CD4-positive, CD25-positive, alpha-beta regulatory T cell (primary cell): ENCODE measurements at places on chromosomes 1 and 21.

DNA sequence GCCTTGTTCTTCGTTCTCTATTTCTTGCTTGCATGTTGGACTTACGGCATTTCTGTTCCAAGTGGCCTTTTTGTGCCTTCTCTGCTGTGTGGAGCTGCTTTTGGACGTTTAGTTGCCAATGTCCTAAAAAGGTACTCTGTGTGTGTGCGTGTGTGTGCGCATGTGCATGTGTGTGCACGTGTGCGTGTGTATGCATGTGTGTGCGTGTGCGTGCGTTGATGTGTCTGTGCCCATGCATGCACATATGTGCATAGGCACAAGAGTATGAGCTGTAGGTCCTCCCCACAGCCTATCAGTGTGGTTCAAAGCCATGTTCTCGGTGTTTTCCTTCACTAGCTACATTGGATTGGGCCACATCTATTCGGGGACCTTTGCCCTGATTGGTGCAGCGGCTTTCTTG, 13.7 kb downstream of the NPPA start:
- H3K27me3 ChIP-seq = no peaks in the 10 kb centered on the region
- H3K4me1 ChIP-seq = no peaks in the 10 kb centered on the region
- H3K36me3 ChIP-seq = peaks cover 60% of the 10 kb centered on the region
- DNase-seq = no peak

DNA sequence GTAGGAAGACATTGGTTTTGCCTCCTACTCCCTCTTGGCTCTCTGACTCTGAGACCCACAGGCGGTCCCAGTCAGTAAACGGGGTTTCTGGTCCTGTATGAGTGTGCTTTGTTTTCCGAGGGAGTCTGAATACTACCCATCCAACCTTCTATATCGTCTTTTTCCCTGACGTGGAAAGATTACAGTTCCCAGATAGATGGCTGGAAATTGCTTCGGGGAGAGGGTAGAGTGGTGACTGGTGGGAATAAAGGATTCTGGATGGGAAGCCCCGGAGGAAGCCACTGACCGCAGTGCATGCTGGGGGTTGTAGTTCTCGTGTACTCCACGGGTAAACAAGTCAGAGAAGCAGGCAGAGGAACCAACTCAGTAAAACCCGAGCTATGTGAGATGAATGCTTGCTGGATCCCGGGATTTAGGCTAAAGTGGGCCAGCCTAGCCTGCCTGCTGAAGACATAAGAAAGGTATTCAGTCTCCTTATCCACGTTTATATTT, 66.2 kb upstream of the IRF2BP2 start:
- DNase-seq = peak; percentile 37
- H3K4me1 ChIP-seq = no peaks in the 10 kb centered on the region
- H3K36me3 ChIP-seq = no peaks in the 10 kb centered on the region
- H3K27me3 ChIP-seq = peaks cover 7% of the 10 kb centered on the region
- no peak overlapping the region for H3K27ac ChIP-seq
- peak overlapping the region; percentile 80 for H3K4me3 ChIP-seq

DNA sequence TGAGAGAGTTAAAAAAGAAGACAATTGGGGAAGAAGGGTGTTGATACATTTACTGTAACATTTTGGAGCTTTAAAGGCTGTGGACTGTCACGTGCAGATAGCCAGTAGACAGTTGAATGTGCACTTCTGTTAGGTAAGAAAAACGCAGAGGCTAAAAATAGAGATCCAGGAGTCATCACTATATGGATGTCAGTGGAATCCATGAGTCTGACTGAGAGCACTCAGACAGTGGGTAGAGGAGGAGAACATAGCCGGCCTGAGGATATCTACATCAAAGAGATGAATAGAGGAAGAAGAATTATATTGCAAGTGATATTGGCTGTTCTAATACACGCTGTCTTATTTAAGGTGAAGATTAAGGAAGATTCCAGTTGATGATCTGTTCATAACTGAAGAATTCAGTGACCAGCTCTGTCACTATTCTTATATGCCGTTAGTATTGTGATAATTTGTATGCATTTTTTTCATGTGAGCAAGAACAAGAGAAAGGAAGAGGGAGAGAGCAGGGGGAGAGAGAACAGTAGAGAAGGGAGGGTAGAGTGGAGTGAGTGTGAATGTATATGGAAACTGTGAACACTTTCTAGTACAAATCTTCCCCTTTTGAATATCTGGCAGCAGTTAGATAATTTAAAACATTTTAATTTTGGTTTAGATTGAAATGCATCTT, 344.8 kb downstream of the CHRM3 start:
- no peak overlapping the region for H3K27ac ChIP-seq
- DNase-seq = no peak

GRCh38 chr1:109691759-109692158, 4.1 kb downstream of the GSTM1 start:
- no peaks in the 10 kb centered on the region for H3K27me3 ChIP-seq
- H3K4me1 ChIP-seq = no peaks in the 10 kb centered on the region
- no peak for DNase-seq
- no peak overlapping the region for H3K27ac ChIP-seq
- H3K4me3 ChIP-seq = no peak overlapping the region
- H3K36me3 ChIP-seq = no peaks in the 10 kb centered on the region

- H3K36me3 ChIP-seq = peaks cover 17% of the 10 kb centered on the region
- peak overlapping the region; percentile 54 for H3K4me3 ChIP-seq
These were observed 9.8 kb downstream of the ABCG1 start for GRCh38 chr21:42228709-42229220.

- H3K27ac ChIP-seq = no peak overlapping the region
- no peak overlapping the region for H3K4me3 ChIP-seq
- no peaks in the 10 kb centered on the region for H3K27me3 ChIP-seq
- no peaks in the 10 kb centered on the region for H3K36me3 ChIP-seq
- DNase-seq = no peak
These were observed 660.7 kb downstream of the LMO4 start for GRCh38 chr1:87989346-87989745.

GRCh38 chr21:42852925-42853570, 26.3 kb downstream of the WDR4 start:
- H3K4me3 ChIP-seq = no peak overlapping the region
- no peak for DNase-seq
- no peaks in the 10 kb centered on the region for H3K4me1 ChIP-seq
- peaks cover 58% of the 10 kb centered on the region for H3K36me3 ChIP-seq
- H3K27me3 ChIP-seq = no peaks in the 10 kb centered on the region
- no peak overlapping the region for H3K27ac ChIP-seq

DNA sequence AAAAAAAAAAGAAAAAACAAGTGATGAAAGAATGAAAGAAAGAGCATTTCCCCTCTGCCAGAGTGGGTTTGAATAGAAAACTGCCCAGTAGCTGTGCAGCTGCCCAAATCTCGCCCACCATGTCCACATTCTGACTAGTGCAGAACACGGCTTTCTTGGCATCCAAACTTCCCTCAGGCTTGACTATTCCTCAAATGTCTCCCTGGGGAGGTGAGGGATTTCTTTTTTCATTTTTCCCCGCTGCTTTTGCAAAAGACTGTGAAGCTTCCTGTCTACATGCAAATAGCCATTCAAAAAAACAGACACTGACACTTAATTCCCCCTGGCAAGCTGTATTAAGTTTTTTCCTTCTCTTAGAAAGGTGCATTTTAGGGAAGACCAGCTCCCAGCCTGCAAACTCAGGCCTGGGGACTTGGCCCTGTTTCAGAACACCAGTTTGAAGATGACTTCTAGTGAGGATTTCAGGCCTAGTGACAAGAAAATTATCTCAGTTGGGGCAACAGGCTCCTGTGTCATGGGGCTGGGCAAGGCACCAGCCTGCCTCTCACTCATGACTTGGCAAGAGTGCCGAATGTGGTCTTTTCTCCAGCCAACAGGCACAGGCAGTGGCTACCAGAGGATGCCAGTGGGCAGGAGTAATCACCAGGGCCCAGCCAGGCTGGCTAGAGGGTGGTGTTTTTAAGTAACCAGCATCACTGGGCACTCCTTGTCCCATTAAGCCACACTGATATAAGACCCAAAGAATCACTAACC, 178.1 kb upstream of the NFIA start:
- H3K4me1 ChIP-seq = no peaks in the 10 kb centered on the region
- no peak overlapping the region for H3K4me3 ChIP-seq
- no peaks in the 10 kb centered on the region for H3K36me3 ChIP-seq
- H3K27me3 ChIP-seq = no peaks in the 10 kb centered on the region
- no peak for DNase-seq
- no peak overlapping the region for H3K27ac ChIP-seq

GRCh38 chr1:88462488-88463261, 221.4 kb upstream of the PKN2 start:
- peaks cover 11% of the 10 kb centered on the region for H3K27me3 ChIP-seq
- DNase-seq = no peak
- H3K27ac ChIP-seq = no peak overlapping the region

DNA sequence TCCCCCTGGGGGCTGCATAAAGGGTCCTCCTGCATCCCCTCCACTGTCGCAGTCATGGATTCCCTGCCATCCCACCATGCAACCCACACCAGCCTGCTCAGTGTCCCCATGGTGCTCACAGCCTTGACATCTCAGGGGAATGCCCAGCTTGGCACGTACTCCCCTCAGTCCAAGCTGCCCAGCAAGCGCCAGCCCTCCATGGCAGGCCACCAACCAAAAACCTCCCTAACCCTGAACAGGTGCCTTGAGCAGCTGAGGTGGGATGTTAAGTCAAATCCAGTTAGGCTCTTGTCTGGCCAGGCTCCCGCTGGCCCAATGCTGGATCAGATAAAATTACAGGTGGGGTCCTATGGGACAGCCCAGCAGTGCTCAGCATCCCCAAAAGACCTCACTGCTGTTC, 341 bp downstream of the VTCN1 start:
- no peak overlapping the region for H3K27ac ChIP-seq
- H3K27me3 ChIP-seq = peaks cover 4% of the 10 kb centered on the region
- H3K36me3 ChIP-seq = no peaks in the 10 kb centered on the region
- DNase-seq = no peak

GRCh38 chr1:221712776-221713431, 29.0 kb downstream of the DUSP10 start:
- peak overlapping the region; percentile 95 for H3K27ac ChIP-seq
- peaks cover 98% of the 10 kb centered on the region for H3K4me1 ChIP-seq
- H3K27me3 ChIP-seq = no peaks in the 10 kb centered on the region
- peak overlapping the region; percentile 67 for H3K4me3 ChIP-seq
- DNase-seq = peak; percentile 93

GRCh38 chr1:226590614-226591013, 42.0 kb downstream of the STUM start:
- no peaks in the 10 kb centered on the region for H3K36me3 ChIP-seq
- no peak overlapping the region for H3K27ac ChIP-seq
- no peaks in the 10 kb centered on the region for H3K4me1 ChIP-seq
- no peaks in the 10 kb centered on the region for H3K27me3 ChIP-seq

GRCh38 chr1:222769971-222770620, 33.1 kb downstream of the FAM177B start:
- H3K27ac ChIP-seq = no peak overlapping the region
- H3K27me3 ChIP-seq = no peaks in the 10 kb centered on the region
- H3K36me3 ChIP-seq = no peaks in the 10 kb centered on the region
- H3K4me1 ChIP-seq = no peaks in the 10 kb centered on the region
- no peak for DNase-seq
- H3K4me3 ChIP-seq = no peak overlapping the region

DNA sequence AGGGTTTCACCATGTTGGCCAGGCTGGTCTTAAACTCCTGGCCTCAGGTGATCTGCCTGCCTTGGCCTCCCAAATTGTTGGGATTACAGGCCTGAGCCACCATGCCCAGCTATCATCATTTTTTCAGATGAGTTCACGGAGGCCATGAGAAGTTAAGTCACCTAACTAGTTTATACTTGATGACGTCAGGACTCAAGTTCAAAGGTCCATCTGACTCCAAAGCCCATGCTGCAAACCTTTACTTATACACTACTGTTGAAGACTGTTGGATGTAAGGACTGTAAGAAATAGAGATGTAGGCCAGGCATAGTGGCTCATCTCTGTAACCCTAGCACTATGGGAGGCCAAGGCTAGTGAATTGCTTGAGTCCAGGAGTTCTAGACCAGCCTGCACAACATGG, 40.8 kb upstream of the STMN1 start:
- no peaks in the 10 kb centered on the region for H3K4me1 ChIP-seq
- no peaks in the 10 kb centered on the region for H3K27me3 ChIP-seq
- H3K27ac ChIP-seq = no peak overlapping the region
- H3K36me3 ChIP-seq = no peaks in the 10 kb centered on the region
- no peak for DNase-seq
- H3K4me3 ChIP-seq = no peak overlapping the region

- no peaks in the 10 kb centered on the region for H3K36me3 ChIP-seq
- H3K27ac ChIP-seq = no peak overlapping the region
- H3K4me1 ChIP-seq = peaks cover 5% of the 10 kb centered on the region
- peaks cover 15% of the 10 kb centered on the region for H3K27me3 ChIP-seq
- no peak for DNase-seq
These were observed 3.2 kb downstream of the RHBG start for GRCh38 chr1:156372265-156372586.

GRCh38 chr1:27569506-27570291, 34.2 kb downstream of the AHDC1 start:
- H3K27me3 ChIP-seq = no peaks in the 10 kb centered on the region
- no peak for DNase-seq
- H3K36me3 ChIP-seq = no peaks in the 10 kb centered on the region
- peaks cover 20% of the 10 kb centered on the region for H3K4me1 ChIP-seq
- no peak overlapping the region for H3K4me3 ChIP-seq

GRCh38 chr21:27734146-27734545, 767.3 kb upstream of the ADAMTS5 start:
- H3K36me3 ChIP-seq = no peaks in the 10 kb centered on the region
- H3K27ac ChIP-seq = no peak overlapping the region
- H3K27me3 ChIP-seq = no peaks in the 10 kb centered on the region
- no peak overlapping the region for H3K4me3 ChIP-seq
- no peaks in the 10 kb centered on the region for H3K4me1 ChIP-seq

- H3K27me3 ChIP-seq = peaks cover 2% of the 10 kb centered on the region
- no peak for DNase-seq
- no peak overlapping the region for H3K4me3 ChIP-seq
- H3K4me1 ChIP-seq = no peaks in the 10 kb centered on the region
- H3K36me3 ChIP-seq = no peaks in the 10 kb centered on the region
These were observed 652.7 kb downstream of the LMO4 start for GRCh38 chr1:87981386-87981785.

DNA sequence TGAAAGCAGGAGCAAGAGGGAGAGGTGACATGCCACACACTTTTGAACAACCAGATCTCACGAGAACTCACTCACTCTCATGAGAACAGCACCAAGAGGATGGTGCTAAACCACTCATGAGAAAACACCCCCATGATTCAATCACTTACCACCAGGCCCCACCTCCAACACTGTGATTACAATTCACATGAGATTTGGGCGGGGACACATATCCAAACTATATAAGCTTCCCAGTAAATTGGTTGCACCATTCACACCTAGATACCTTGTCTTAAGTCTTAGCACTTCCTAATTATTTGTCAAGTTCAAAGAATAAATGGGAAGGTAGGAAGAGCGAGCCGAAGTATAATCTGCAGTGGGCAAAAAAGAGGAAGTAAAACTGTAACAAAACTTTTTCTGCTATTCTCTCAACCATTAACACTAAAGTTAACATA, 34.3 kb downstream of the AMY1C start:
- no peaks in the 10 kb centered on the region for H3K4me1 ChIP-seq
- H3K36me3 ChIP-seq = no peaks in the 10 kb centered on the region
- no peak overlapping the region for H3K4me3 ChIP-seq
- DNase-seq = no peak
